PC-9 (cell line): ENCODE measurements at places on chromosomes 6 and 20.

- DNase-seq = no peak
Measured at GRCh38 chr6:39075807-39076622, 27.4 kb downstream of the GLP1R start.

DNA sequence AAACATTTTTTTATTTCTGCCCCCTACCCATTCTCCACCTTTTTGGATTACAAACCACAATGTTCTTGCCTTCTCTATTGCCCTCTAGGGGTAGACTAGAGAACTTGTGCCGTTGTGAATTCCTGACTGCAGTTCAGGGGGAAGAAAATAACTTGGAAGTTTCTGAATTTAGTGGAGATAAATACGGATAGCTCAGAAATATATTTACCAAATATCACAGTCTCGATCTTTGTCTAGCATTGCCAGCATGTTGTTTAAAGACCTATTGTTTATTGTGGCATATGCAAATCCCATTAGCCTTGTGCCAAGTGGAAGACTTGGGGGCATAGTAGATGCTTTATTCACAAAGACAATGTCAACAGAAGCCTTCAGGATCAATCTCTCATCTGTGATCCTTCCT lies 154.1 kb upstream of the MMS22L start:
- no peak for DNase-seq

- no peak for DNase-seq
Measured at GRCh38 chr6:141491684-141492083, 641.0 kb upstream of the GJE1 start.

GRCh38 chr6:56040223-56040622 lies 164.8 kb upstream of the BMP5 start:
- DNase-seq = no peak

GRCh38 chr6:168950858-168951214 lies 302.8 kb downstream of the THBS2 start:
- DNase-seq = no peak

DNA sequence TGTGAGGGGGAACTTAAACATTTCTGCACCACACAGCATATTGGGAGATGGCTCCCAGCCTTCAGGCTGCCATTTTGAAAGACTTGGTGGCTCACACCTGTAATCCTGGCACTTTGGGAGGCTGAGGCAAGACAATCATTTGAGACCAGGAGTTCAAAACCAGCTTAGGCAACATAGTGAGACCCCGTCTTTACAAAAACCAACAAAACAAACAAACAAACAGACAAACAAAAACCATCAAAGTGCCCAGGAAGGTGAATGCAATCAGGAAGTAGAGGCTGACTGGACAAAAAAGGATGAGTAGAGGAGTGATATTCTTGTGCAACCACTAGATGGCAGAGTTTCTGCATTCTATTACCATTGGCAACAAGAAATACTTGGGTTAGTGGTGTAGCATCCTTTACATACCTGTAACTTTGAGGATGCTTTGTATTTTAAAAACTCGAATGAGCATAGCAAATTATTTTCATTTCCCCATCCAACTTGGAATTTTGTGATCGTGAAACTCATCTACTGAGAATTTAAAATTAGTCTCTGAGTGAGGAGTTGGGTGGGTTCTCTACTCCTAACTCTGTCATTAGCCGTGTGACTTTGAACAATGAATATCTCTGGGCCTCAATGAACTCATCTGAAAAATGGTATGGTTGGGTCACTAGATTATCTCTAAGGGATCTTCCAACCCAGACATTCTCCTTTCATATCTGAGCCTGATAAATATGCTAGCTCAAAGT lies 84.4 kb downstream of the CRYBG1 start:
- DNase-seq = peak; percentile 15

DNA sequence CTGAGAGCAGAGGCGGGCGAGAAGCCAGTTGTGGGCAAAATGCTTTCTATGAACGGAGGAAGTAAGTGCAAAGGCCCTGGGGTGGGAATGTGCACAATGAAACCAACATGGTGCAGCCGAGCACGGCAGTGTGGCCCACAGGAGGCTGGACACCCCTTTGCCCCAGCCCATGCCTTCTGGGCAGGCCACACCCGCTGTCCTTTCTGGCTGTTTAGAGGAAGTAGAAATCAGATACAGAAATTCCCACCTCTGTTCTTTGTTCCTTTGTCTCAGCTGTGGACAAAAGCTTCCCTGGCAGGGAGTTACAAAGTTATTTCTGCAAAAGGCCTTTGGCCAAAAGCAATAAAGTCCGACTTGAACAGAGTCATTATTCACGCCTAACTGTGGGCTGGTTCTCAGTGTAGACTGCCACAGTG lies 11.9 kb downstream of the SULF2 start:
- no peak for DNase-seq

DNA sequence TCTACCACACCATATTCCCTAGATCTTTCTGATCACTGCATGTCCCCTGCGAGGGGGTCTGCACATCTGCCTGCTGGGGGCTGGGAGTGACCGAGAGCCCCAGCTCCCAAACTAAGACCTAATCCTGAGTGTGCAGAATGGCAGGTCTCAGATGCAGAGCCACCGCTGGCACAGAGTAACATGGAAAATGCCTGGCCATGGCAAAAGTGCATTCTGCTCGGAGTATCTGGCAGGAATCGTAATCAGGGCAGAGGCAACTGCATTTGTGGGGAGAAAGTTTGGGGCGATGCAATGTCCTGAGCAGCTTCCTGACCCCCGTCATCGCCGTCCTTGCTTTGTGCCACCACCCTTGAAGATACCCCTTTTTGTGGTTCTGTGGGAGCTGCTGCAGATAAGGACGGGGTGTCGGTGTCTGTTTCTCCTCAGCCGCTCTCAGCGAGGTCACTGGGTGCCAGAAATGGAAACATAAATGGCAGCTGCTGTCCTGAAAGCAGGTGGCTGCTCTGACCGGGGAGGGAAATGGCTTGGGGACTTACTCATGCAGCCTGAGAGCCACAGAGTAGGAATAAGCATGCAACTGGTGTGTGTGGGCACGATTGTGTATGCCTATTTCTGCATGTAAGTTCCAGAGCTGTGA lies 157.9 kb downstream of the LY86 start:
- DNase-seq = no peak

GRCh38 chr20:18180815-18181214 lies 43.2 kb downstream of the KAT14 start:
- DNase-seq = no peak

DNA sequence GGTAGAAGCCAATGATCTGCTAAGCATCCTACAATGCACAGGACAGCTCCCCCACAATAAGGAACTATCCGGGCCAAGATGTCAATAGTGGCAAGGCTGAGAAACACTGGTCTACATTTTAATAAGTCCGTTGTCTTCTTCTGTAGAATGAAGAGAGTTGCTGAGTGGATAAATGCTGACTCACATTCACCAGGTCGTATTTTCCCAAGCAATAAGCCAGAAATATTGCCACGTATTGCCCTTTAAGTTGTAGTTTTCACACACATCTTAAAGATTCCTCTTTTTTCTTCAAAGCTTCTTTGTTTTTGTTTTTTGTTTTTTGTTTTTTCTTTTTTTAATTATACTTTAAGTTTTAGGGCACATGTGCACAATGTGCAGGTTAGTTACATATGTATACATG lies 30.5 kb upstream of the NRN1 start:
- no peak for DNase-seq

GRCh38 chr6:112202639-112203341 lies 51.6 kb downstream of the LAMA4 start:
- peak; percentile 11 for DNase-seq
